ENCODE measurements at places on chromosomes 1 and 21. TPM values are rescaled to one million over a fixed set of nuclear protein-coding genes. Genes with fewer than 3 reads are reported as not detected.
A peak's percentile ranks its signal among the peaks of the same experiment; 100 is the strongest.

GRCh38 chr21:43295066-43295958 lies 126.5 kb downstream of the CRYAA start:
- no peaks in the 10 kb centered on the region for H3K36me3 ChIP-seq
- no peak overlapping the region for H3K27ac ChIP-seq
- H3K27me3 ChIP-seq, result peaks cover 6% of the 10 kb centered on the region
- H3K4me1 ChIP-seq, result no peaks in the 10 kb centered on the region
- no peak for DNase-seq

DNA sequence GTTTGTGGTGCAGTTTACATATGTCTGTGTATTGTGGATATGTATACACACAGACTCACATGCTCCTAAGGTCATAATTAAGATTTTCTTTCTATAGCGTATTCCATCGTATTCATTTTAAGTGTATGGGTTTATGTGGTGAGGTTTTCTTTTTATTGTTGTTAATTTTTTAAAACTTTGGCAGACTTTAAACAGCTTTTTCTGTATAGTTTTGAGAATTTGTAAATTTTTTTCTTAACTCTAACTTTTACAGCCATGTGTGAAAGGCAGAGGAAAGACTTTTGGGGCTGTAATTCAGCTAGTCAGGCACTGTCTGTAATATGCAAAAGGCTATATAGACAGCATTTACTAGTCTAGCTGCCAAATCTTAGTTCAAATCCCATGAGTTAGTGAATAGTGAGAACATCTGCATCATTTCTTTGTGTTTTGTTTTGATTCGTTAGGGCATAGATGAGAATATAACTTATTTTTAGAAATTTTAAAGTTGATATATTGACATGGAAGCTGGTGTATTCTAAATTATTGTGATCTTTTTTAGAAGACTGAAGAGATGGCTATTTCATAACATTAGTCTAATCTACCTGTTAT lies 2.3 kb downstream of the MAGI3 start:
- no peak overlapping the region for H3K27ac ChIP-seq
- H3K27me3 ChIP-seq, result no peaks in the 10 kb centered on the region
- no peak for DNase-seq
- H3K4me3 ChIP-seq, result no peak overlapping the region
- peaks cover 28% of the 10 kb centered on the region for H3K4me1 ChIP-seq

DNA sequence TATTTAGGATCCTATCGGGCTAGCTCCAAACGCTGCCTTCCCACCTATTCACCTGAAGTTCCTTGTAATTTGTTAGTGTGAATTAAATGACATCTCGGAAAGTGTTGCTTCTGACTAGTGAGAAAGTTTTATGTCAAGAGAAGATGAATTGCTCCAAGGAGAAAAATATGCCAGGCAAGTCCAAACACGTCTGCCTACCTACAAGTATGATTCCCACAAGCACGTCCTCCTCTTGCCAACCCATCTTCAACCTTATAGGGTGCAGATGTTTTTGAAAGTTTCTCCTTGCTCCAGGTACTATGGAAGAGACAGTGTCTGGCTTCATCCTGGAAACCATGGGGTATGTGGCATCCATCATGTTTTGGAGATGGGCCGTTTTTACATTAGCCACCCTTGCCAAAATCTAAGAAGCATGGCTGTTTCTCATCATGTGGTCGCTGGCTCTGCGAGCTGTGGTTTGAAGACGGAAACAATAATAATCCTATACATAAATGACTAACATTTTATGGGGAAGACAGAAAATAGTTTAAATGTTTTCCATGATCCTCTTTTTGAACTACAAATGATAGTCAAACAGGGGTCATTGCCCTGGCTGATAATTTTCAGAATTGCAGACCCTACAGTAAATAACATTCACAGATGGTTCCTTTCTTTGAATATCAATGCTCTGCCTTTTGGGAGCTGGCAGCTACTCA lies 505.8 kb downstream of the SMYD3 start:
- H3K27ac ChIP-seq, result no peak overlapping the region
- no peaks in the 10 kb centered on the region for H3K4me1 ChIP-seq
- H3K36me3 ChIP-seq, result no peaks in the 10 kb centered on the region
- no peaks in the 10 kb centered on the region for H3K27me3 ChIP-seq
- DNase-seq, result no peak
- H3K4me3 ChIP-seq, result no peak overlapping the region

DNA sequence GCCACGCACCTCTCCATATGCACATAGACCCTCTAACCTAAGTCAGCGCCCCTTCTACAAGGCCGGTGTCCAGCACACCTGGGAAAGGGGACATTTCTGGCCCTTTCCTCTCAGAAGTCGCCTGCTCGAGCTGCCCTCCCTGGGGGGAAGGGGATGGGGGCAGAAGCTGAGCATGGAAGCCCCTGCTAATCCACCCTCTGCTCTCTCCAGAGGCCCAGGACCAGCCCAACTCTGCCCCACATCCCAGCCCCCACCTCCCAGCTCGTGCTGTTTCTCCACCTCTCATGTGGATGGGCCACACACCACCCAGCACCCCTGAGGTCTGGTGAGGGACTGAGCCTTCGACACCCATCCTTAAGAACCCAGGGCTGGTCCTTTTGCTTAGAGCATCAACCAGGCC lies 14.8 kb downstream of the TNFRSF1B start:
- H3K36me3 ChIP-seq, result peaks cover 5% of the 10 kb centered on the region
- no peak overlapping the region for H3K4me3 ChIP-seq
- DNase-seq, result no peak
- peak overlapping the region; percentile 50 for H3K27ac ChIP-seq
- no peaks in the 10 kb centered on the region for H3K27me3 ChIP-seq
- H3K4me1 ChIP-seq, result peaks cover 80% of the 10 kb centered on the region

- H3K27ac ChIP-seq, result peak overlapping the region; percentile 76
- H3K4me3 ChIP-seq, result peak overlapping the region; percentile 76
- peaks cover 10% of the 10 kb centered on the region for H3K36me3 ChIP-seq
- H3K4me1 ChIP-seq, result peaks cover 36% of the 10 kb centered on the region
- DNase-seq, result peak; percentile 29
Observed at GRCh38 chr1:13699510-13699909, 478 bp upstream of the PRDM2 start.

DNA sequence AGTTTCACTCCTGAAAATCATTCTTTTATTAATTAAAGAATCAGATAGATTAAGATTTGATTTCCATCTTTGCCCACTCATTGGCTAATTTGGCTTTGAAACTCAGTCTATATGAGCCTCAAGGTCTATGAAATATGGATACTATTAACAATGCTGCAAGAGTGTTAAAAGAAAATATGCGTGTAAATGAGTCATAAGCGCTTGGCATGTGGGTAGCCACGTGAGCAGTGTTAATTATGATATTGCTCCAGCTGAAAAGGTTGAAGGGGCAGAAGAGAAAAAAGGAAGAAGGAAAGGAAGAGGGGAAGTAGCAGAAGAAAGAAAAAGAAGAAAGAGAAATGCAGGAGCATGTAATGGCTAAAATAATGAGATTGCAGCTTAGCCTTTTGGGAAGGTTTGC lies 151.4 kb downstream of the CHRM3 start:
- no peak overlapping the region for H3K27ac ChIP-seq
- DNase-seq, result no peak
- no peaks in the 10 kb centered on the region for H3K27me3 ChIP-seq
- no peaks in the 10 kb centered on the region for H3K36me3 ChIP-seq
- no peak overlapping the region for H3K4me3 ChIP-seq

- no peak overlapping the region for H3K4me3 ChIP-seq
- no peaks in the 10 kb centered on the region for H3K27me3 ChIP-seq
- H3K4me1 ChIP-seq, result peaks cover 4% of the 10 kb centered on the region
- no peak overlapping the region for H3K27ac ChIP-seq
Observed at GRCh38 chr1:2591581-2592261, 5.1 kb downstream of the PRXL2B start.

DNA sequence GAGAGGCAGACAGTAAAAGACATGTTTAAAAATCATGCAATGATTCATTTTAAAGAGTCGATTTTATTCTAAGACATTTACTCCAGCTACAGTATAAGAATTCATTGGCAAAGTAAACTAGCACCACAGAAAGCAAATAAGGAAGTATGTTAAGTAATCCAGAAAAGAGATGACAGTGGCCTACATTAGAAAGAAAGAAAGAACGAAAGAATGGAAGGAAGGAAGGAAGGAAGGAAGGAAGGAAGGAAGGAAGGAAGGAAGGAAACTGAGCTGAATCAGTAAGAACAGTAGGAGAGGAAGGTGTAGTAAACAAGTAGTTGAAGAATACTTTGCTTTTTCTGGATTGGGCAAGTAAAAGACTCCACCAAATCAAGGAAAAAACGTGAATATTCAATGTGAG lies 62.2 kb downstream of the ZZZ3 start:
- DNase-seq, result no peak
- no peaks in the 10 kb centered on the region for H3K27me3 ChIP-seq
- H3K4me1 ChIP-seq, result peaks cover 4% of the 10 kb centered on the region
- H3K36me3 ChIP-seq, result peaks cover 29% of the 10 kb centered on the region
- no peak overlapping the region for H3K27ac ChIP-seq

- peak; percentile 79 for DNase-seq
- H3K4me3 ChIP-seq, result no peak overlapping the region
- H3K36me3 ChIP-seq, result peaks cover 28% of the 10 kb centered on the region
- no peak overlapping the region for H3K27ac ChIP-seq
- no peaks in the 10 kb centered on the region for H3K27me3 ChIP-seq
Observed at GRCh38 chr1:38026592-38027200, 14.2 kb downstream of the UTP11 start.

DNA sequence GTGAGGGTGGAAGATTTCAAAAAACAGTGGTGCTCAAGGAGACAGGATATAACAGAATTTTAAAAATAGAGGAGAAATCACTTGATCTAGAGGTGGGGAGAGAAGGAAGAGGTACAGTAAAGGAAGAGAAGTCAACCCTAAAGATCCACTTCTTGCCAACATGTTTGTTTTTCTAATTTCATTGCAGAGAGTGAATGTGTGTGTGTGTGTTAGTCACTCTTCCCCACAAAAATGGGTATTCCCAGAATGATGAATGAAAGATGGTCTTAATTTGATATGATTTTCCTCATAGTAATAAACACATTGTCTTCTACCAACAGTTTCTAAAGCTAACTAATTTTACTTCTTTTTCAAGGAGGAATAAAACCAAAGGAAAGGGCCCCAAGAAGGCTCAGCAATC lies 74.2 kb upstream of the NGF start:
- H3K4me1 ChIP-seq, result peaks cover 4% of the 10 kb centered on the region
- no peak overlapping the region for H3K27ac ChIP-seq
- H3K4me3 ChIP-seq, result no peak overlapping the region
- H3K36me3 ChIP-seq, result no peaks in the 10 kb centered on the region
- peaks cover 15% of the 10 kb centered on the region for H3K27me3 ChIP-seq

DNA sequence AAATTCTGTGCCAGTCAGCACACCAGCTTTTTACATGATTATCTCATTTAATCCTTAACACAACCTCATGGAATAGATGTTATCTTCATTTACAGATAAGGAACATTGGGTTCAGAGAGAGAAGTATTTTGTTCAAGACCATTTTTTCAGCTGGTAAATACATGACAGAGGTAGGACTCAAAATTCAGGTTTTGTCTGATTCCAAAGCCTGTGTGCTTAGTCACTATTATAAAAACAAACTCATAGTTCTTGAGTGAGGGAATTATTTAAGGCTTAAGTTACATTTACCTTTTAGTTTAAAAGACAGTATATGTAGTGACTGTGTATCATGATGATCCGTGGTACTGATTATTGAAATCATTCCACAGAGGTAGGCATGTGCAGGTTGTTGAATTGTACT lies 125.2 kb downstream of the MAGI3 start:
- H3K27ac ChIP-seq, result no peak overlapping the region
- no peak for DNase-seq
- H3K36me3 ChIP-seq, result peaks cover 2% of the 10 kb centered on the region
- no peaks in the 10 kb centered on the region for H3K27me3 ChIP-seq
- no peak overlapping the region for H3K4me3 ChIP-seq

GRCh38 chr1:117590273-117590925 lies 15.4 kb upstream of the TENT5C start:
- no peak overlapping the region for H3K4me3 ChIP-seq
- no peak overlapping the region for H3K27ac ChIP-seq
- H3K27me3 ChIP-seq, result no peaks in the 10 kb centered on the region

DNA sequence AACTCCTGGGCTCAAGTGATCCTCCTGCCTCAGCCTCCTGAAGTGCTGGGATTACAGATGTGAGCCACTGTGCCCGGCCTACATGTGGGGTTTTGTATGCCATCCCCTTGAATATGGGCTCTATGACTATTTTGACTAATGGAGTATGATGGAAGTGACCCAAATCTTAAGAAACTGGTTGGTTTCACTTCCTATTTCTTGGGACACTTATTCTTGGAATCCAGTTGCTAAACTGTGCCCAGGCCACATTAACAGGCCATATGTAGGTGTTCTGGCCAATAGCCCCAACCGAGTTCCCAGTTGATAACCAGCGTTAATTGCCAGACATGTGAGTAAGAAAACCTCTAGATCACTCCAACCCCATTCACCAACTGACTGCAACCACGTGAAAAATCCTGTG lies 36.3 kb upstream of the CLIC4 start:
- no peak for DNase-seq
- H3K27ac ChIP-seq, result no peak overlapping the region
- peaks cover 16% of the 10 kb centered on the region for H3K4me1 ChIP-seq
- no peak overlapping the region for H3K4me3 ChIP-seq
- H3K27me3 ChIP-seq, result no peaks in the 10 kb centered on the region

DNA sequence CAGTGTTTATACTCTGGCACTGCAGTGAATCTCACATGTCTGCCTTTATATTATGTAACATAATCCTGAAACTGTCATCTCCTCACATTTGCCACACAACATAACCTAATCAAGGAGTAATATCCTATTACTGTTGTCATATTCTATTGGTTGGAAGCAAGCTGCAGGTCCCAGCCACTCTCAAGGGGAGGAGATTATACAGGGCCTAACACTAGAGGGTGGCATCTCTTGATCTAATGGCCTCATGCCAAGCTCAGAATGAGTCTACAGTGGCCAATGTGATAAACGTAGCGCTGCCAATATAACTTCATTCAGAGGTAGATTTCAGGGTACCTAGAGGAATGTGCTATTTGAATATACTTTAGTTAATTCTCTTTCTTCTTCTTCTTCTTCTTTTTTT lies 166.8 kb downstream of the BACH1 start:
- H3K4me1 ChIP-seq, result no peaks in the 10 kb centered on the region
- no peaks in the 10 kb centered on the region for H3K27me3 ChIP-seq
- peaks cover 3% of the 10 kb centered on the region for H3K36me3 ChIP-seq
- no peak overlapping the region for H3K4me3 ChIP-seq
- no peak for DNase-seq
- H3K27ac ChIP-seq, result no peak overlapping the region

DNA sequence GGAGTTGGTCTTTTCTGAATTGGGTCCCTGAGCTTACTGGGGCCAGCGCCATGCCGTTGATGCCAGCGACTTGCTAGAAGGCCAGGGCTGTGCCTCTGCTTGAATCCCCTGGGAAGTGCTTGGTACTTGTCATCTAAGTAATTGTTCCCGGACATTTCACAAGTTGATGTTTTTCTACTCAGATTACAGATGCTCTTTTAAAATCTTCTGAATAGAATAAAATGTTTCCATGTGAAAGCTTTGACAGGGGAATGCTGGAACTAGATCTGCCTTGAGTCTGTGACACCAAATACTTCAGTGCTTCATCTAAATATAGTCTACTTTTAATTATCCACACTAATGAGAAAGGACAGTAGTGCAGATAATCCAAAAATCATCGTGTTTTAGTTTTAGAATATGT lies 38.3 kb downstream of the PTGFRN start:
- peaks cover 3% of the 10 kb centered on the region for H3K36me3 ChIP-seq
- H3K4me3 ChIP-seq, result no peak overlapping the region
- H3K27ac ChIP-seq, result no peak overlapping the region

Gene TNFRSF25
- 90.0 TPM for total RNA-seq

Gene GUCA2A
- not detected for total RNA-seq

Gene MEF2D
- total RNA-seq, result 35.9 TPM

Gene DSTYK
- 9.8 TPM for total RNA-seq

Gene ELF3
- total RNA-seq, result 0.46 TPM
